ENCODE measurements at places on chromosomes 13 and 19. TPM values are rescaled to one million over a fixed set of nuclear protein-coding genes. Genes with fewer than 3 reads are reported as not detected.

DNA sequence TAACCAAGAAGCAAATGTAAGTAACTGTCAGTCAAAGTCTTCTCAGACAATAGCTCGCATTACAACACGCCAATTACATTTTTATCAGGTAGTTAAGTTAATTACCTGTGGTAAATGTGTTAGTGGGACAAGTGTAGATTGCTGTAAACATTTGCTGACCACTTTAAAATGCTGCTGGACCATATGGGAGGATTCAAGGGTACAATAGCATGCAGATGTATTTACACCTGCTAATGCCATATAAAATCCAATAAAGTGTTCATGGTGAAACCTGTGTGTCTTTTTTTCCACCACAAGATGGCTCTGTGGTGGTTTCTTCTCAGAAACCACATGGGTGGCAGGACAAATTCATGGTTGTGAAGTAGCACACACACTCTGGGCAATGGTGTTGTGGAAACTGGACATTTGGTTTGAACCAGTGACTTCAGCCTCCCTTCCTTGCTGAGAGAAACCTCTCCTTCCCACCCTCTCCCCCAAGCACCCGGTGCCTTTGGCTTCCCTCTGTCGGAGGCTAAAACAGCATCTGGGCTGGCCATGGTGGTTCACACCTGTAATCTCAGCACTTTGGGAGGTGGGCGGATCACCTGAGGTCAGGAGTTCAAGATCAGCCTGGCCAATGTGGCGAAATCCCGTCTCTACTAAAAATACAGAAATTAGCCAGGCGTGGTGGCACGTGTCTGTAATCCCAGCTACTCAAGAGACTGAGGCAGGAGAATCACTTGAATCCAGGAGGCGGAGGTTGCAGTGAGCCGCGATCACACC is 18.1 kb upstream of the GTF3A start:
- DNase-seq = peak; percentile 35

DNA sequence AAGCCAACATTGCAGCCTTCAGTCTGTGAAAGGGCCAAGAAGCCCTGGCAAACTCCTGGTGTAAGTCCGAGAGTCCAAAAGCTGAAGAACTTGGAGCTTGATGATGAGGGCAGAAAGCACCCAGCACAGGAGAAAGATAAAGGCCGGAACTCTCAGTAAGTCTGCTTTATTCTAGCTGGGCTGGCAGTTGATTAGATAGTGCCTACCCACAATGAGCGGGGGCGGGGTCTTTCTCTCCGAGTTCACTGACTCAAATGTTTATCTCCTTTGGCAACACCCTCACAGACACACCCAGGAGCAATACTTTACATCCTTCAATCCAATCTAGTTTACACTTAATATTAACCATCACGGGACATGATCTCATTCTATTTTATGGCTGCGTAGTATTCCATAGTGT is 1317.1 kb downstream of the SLITRK1 start:
- no peak for DNase-seq

DNA sequence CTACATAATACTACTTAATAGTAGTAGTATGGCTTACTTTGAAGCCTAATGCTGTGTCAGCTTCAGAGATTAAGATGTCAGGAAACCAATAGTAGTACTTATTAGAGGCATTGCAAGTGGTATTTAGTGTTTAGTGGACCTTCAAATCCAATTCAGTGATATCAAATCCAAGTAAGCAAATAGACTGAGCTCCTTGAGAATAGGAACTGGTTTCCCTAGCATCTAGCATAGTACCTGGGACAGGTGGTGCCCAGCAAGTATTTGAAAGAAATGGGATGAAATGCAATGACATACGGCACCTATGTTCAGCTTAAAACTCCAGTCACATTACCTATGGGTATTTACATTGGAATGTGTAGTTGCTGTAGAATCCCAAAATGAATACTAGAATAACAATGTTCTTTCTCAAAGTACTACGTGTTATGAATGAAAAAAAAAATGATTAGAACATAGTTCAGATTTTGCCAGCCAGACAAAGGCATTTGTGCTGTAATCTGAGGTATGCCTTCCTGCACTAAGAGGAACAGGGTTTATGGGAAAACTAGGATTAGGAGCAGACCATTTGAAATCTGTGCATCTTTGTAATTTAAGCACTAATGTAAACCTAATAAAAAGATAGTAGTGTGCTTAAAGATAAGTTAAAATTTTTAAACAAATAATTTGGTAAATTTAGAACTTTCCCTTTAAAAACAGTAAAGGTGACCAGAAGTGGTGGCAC is 17.1 kb downstream of the LSM14A start:
- DNase-seq = no peak

The OLFM4 gene
- not detected for total RNA-seq

The CEACAM16 gene
- not detected for total RNA-seq

DNA sequence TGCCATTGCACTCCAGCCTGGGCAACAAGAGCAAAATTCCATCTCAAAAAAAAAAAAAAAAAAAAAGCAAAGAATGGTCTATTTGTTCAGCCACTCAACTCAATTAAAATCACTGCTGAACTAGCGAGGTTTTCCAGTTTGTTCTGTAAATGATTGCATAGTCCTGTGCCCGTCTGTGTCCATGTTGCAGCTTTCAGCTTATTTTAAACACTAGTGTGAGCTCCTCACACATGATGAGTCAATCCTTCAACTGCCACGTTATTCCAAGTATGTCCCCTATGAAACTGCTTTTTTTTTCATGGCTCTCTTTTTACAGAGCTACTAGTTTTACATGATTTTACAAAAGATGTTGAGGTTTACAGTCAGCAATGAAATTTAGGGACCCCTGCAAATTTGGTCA is 12.2 kb downstream of the SUGP2 start:
- DNase-seq = peak; percentile 58

GRCh38 chr13:68176475-68176874 is 946.3 kb upstream of the PCDH9 start:
- peak; percentile 75 for DNase-seq

The SLC10A2 gene
- not detected for total RNA-seq

DNA sequence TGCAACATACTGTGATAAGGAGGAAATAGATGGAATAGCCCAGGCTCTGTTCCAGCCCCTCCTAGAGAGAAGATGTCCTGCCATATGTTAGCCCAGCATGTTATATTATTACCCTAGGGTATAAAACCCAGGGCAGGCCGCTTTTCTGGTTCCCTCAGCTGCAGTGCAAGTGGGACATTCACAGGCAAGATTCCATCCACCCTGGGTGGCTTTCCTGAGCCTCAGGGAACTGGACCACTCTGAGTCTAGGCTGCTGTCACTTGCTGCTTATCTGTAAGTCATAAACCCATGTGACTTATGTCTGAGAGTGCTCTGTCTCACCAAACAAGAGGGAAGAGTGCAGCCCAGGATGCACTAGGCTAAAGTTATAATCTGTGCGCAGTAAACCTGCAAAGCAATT is 413.2 kb downstream of the MZT1 start:
- no peak for DNase-seq

GRCh38 chr13:60716313-60716712 is 319.3 kb downstream of the TDRD3 start:
- DNase-seq = no peak

The EBI3 gene
- 0.11 TPM for total RNA-seq

The ICAM5 gene
- total RNA-seq = 4.0 TPM

- no peak for DNase-seq
These were observed 6.0 kb upstream of the RNF6 start for GRCh38 chr13:26228096-26228495.

The GRK1 gene
- total RNA-seq = not detected

The LENG8 gene
- 35.4 TPM for total RNA-seq

The PCDH9 gene
- 90.6 TPM for total RNA-seq

The CCDC194 gene
- total RNA-seq = not detected

GRCh38 chr19:18392926-18393325 is 4.5 kb downstream of the LRRC25 start:
- no peak for DNase-seq

- DNase-seq = peak; percentile 53
These were observed 2.9 kb downstream of the KLF2 start for GRCh38 chr19:16327501-16327900.

DNA sequence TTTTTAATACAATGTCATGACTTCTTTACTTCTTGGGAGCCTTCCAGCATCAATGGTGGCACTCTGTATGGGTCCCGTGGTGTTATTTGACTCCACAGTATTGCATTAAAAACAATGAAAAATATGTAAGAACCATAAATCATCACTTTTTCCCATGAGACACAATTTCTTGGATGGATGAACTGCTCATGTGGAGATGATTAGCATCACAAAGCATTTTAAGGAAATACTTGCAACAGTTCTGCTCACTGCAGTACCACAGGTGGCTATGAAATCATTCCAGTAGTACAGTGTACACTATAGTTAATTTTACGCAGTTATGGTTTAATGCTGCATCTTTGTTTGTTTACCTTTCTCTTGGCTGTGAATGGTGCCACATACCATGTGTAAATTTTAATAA is 37.2 kb upstream of the C1QTNF9B start:
- DNase-seq = peak; percentile 21

GRCh38 chr19:4083677-4084546 is 17.2 kb upstream of the ZBTB7A start:
- DNase-seq = no peak

- no peak for DNase-seq
These were observed 89.8 kb downstream of the GNG7 start for GRCh38 chr19:2612619-2613249.

The CGB5 gene
- total RNA-seq = 1.1 TPM

DNA sequence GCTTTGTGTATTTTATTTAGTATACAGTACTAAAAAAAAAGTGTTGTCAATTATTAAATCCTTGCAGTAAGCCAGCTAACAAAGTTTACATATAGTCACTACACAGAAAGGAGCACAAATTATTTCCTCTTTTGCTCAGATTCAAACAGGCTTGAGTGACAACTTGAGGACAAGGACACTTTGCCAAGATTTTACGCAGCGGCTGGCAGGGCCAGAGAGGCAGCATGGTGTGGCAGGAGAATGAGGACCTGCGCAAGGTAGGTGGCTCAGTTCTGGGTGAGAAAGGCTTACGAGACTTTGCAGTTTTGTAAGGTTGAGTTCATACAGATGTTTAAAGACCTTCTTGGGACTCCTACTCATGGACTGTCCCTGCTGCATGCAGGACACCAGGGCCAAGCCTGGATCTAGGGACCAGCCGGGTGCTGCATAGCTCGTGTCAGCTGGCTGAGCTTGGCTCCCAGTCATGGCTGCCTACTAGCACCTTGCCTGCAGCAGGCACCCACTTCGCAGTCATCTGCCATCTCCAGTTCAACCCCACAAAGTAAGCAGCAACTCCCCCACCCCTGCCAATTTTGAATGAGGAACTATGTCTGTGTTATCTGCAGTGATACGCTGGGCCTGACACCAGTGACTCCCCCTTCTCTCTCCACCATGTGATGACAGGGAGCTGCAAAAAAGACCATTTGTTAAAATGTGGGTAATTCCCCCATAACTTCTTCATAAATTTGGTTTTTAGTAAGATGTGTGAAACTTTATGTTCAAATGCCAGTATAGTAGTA is 3.7 kb upstream of the TUBA3C start:
- no peak for DNase-seq

DNA sequence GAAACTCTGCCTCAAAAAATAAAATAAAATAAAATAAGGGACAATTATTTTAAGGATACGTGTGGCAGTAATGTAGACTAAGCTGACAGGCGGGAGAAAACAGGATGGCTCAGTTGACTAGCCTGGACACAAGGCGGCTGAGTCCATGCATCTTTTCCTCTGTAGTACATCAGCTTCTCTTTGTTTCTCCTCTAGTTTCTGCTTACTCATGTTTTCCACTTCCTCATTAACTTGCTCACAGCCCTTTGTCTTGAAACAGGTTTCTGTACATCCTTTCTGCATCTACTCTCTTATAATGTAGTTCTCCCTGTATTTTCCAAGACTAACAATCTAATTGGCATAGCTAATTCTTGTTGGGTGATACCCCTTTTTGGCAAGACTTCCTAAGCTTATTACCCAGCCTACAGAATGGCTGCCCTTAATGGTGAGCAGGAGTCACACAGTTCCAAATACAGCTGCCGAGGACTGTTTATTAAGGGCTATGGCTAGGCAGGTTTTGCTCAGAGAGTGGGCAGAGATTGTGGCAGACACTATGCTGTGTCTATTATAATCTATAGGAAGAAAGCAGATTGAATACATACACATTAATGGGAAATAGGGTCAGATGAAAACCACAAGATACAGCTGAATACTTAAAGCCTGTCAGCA is 58.7 kb upstream of the KLF5 start:
- DNase-seq = peak; percentile 5

- DNase-seq = no peak
These were observed 6.5 kb downstream of the LENG1 start for GRCh38 chr19:54152878-54153524.

The PGLYRP2 gene
- not detected for total RNA-seq

The HRC gene
- total RNA-seq = 2.2 TPM

The ZNF627 gene
- 18.8 TPM for total RNA-seq

The SBK2 gene
- total RNA-seq = 0.71 TPM

- DNase-seq = no peak
These were observed 22.0 kb downstream of the PSG1 start for GRCh38 chr19:42857544-42857867.

DNA sequence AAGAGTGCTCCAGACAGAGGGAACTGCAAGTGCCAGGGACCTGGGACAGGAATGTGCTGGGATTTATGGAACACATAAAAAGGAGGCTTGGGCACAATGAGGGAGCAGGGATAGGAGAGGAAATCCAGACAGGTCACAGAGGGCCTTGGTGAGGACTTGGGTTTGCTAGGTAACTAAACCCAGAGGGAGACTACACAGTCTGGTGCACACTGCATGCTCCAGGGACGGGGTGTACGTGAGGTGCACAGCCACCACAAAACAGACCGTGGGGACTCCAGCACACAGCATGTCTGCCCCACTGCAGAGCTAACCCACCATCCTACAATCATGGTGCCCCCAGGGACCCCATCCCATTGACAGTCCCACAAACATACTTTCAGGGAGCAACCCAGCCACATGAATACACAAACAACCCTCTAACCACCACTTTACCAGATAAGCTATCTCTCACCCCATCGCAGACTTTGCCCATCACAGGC is 5.5 kb upstream of the ZFP36 start:
- no peak for DNase-seq

GRCh38 chr19:51469162-51469561 is 9.2 kb upstream of the CEACAM18 start:
- DNase-seq = no peak

The LGALS16 gene
- total RNA-seq = not detected

- DNase-seq = no peak
These were observed 56.7 kb upstream of the C1QTNF9B start for GRCh38 chr13:23953860-23954512.

GRCh38 chr19:15123900-15124299 is 16.7 kb downstream of the SYDE1 start:
- DNase-seq = peak; percentile 70
